Cardiac ventricle fibroblast (primary cell): ENCODE measurements at places on chromosomes 5 and 9. TPM values are rescaled to one million over a fixed set of nuclear protein-coding genes. Genes with fewer than 3 reads are reported as not detected.

OR1Q1 gene
- not detected in 2 replicates for total RNA-seq

NEUROG1 gene
- not detected in 2 replicates for total RNA-seq

FABP6 gene
- not detected in 2 replicates for total RNA-seq

SV2C gene
- total RNA-seq, result not detected in 2 replicates

SOX30 gene
- not detected in 2 replicates for total RNA-seq

C9 gene
- total RNA-seq, result not detected in 2 replicates

STKLD1 gene
- 0.34 TPM in 1 of 2 replicates, not detected in the other for total RNA-seq

PRR7 gene
- total RNA-seq, result 26.0 and 30.6 TPM in 2 replicates

MINAR2 gene
- total RNA-seq, result not detected in 2 replicates

PCDHGB6 gene
- total RNA-seq, result 2.6 and 3.6 TPM in 2 replicates

SPINK1 gene
- total RNA-seq, result not detected in 2 replicates

IL5 gene
- total RNA-seq, result not detected in 2 replicates

PKD2L2 gene
- total RNA-seq, result not detected in 2 replicates

FAM13B gene
- 15.5 and 17.2 TPM in 2 replicates for total RNA-seq

DDX4 gene
- total RNA-seq, result not detected in 2 replicates

SLC27A6 gene
- 1.6 TPM in 1 of 2 replicates, not detected in the other for total RNA-seq

PTPA gene
- 59.8 and 61.5 TPM in 2 replicates for total RNA-seq

FOXD4L5 gene
- 0.37 TPM in 1 of 2 replicates, not detected in the other for total RNA-seq

ADAMTS6 gene
- 1.7 and 2.9 TPM in 2 replicates for total RNA-seq

PHYHD1 gene
- total RNA-seq, result 33.5 and 39.1 TPM in 2 replicates

BTNL3 gene
- not detected in 2 replicates for total RNA-seq

AQP3 gene
- total RNA-seq, result 8.5 and 11.2 TPM in 2 replicates

CDC20B gene
- not detected in 2 replicates for total RNA-seq

NMUR2 gene
- total RNA-seq, result not detected in 2 replicates

DENND4C gene
- total RNA-seq, result 26.6 and 33.0 TPM in 2 replicates

ECPAS gene
- total RNA-seq, result 56.0 and 59.6 TPM in 2 replicates

FIBCD1 gene
- 0.15 and 0.62 TPM in 2 replicates for total RNA-seq

CCDC152 gene
- total RNA-seq, result 1.0 and 1.2 TPM in 2 replicates

SPINK6 gene
- total RNA-seq, result 1.1 and 1.2 TPM in 2 replicates

SLC36A3 gene
- total RNA-seq, result not detected in 2 replicates

NTNG2 gene
- total RNA-seq, result 1.6 and 2.1 TPM in 2 replicates

GHR gene
- total RNA-seq, result 4.6 and 5.2 TPM in 2 replicates

IL4 gene
- not detected in 2 replicates for total RNA-seq

IPPK gene
- 5.2 and 6.3 TPM in 2 replicates for total RNA-seq

DNAJC21 gene
- 22.8 and 33.4 TPM in 2 replicates for total RNA-seq

TUSC1 gene
- total RNA-seq, result 5.7 and 8.0 TPM in 2 replicates

NR2F1 gene
- 43.0 and 45.7 TPM in 2 replicates for total RNA-seq

DIPK1B gene
- 5.4 and 9.2 TPM in 2 replicates for total RNA-seq

NRARP gene
- 0.29 and 1.7 TPM in 2 replicates for total RNA-seq

PCDH1 gene
- 3.3 and 4.9 TPM in 2 replicates for total RNA-seq

MFAP3 gene
- total RNA-seq, result 34.4 and 43.6 TPM in 2 replicates

RNF38 gene
- 12.5 and 12.9 TPM in 2 replicates for total RNA-seq
